ENCODE measurements at places on chromosomes 1 and 21.
A peak's percentile ranks its signal among the peaks of the same experiment; 100 is the strongest.

DNA sequence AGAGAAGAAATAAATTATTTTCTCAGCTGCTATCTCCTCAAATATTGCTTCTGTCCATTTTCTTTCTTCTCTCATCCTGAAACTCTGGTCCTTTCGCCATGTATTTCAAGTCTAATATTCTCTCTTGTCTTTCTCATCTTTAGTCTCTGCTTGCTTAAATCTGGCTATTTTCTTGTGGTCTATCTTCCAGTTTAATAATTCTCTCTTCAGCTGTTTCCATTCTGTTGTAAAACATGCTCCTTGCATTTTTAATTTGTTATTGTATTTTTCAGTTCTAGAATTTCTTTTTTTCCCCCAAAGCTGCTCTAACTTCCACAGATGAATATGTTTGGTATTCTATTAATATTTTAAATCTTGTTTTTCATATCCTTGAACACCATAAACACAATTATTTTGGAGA, 70.1 kb upstream of the TMPRSS2 start:
- DNase-seq: no peak
- no peak overlapping the region for H3K4me3 ChIP-seq
- no peaks in the 10 kb centered on the region for H3K27me3 ChIP-seq
- H3K36me3 ChIP-seq: no peaks in the 10 kb centered on the region

GRCh38 chr1:212315907-212316306, 30.7 kb downstream of the PPP2R5A start:
- no peaks in the 10 kb centered on the region for H3K27me3 ChIP-seq
- H3K27ac ChIP-seq: no peak overlapping the region
- 0 out of 2 replicates have a peak, but pooled peaks cover 4% of the 10 kb centered on the region for H3K4me1 ChIP-seq
- DNase-seq: no peak

DNA sequence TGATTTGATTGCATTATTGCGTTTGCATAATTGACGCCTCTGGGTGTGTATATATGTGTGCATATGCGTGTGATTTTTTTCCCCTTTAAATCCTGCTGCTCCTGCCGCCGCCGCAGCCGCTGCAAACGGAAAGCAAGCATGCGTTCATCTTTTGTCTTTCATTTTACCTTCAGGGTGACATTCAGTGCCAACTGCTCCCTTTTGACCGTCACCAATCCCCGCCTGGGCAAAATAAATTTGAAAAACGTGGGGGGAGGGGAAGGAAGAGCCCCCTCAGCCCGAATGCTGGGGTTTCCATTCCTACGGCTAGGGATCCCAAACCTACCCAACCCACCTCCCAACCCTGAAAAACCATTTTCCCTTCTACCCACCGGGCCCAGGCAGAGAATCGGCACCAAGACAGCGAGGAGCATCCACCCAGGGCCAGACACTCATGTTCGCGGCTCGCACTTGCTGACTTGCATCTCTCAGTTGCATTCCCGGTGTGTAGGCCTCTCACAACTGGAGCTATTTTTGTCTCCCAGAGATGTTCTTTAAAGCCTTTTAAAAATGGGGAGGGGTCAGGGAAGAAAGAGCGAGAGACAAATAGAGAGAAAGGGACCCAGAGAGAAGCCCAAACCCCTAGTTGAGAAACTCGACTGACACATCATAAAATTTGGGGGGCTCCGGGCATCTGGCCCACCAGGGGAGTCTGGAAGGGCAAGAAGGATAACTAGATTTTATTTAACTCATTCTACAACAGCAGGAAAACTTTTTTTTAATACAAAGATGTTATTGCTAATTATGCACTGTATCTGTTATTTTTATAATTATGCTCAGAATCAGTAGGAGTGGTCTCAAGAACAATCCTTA, 367.1 kb upstream of the ESRRG start:
- no peak overlapping the region for H3K27ac ChIP-seq
- peaks cover 33% of the 10 kb centered on the region for H3K27me3 ChIP-seq
- DNase-seq: peak; percentile 43
- H3K36me3 ChIP-seq: no peaks in the 10 kb centered on the region

- H3K4me3 ChIP-seq: no peak overlapping the region
- no peak overlapping the region for H3K27ac ChIP-seq
- H3K4me1 ChIP-seq: peaks cover 3% of the 10 kb centered on the region
- no peak for DNase-seq
- H3K27me3 ChIP-seq: no peaks in the 10 kb centered on the region
- H3K36me3 ChIP-seq: no peaks in the 10 kb centered on the region
These were observed 1.7 kb downstream of the ALDH9A1 start for GRCh38 chr1:165696625-165697100.

- no peak overlapping the region for H3K4me3 ChIP-seq
- DNase-seq: no peak
- H3K27me3 ChIP-seq: no peaks in the 10 kb centered on the region
These were observed 23.7 kb downstream of the CAMK1G start for GRCh38 chr1:209607102-209607794.

DNA sequence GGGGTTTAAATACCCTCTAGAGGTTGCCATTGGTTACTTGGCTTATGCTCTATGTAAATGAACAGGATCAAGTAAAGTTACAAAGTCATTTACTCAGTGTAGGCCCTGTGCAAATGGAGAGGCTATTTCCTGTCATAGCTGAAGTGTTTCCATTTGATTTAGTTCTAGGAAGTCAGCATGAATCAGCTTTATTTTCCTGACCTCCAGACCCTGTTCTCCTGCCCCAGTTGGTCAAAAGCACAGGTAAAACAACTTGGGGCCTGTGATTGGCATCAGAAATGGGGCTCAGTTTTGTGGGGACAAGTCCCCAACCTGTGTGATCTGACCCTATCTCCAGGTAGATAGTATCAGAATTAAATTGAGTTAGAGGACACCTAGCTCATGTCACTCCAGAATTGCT, 239.9 kb downstream of the HHAT start:
- H3K27ac ChIP-seq: no peak overlapping the region
- no peaks in the 10 kb centered on the region for H3K36me3 ChIP-seq
- DNase-seq: no peak
- no peaks in the 10 kb centered on the region for H3K4me1 ChIP-seq

GRCh38 chr1:108082738-108083562, 117.2 kb downstream of the SLC25A24 start:
- no peaks in the 10 kb centered on the region for H3K36me3 ChIP-seq
- DNase-seq: no peak
- no peak overlapping the region for H3K27ac ChIP-seq
- no peaks in the 10 kb centered on the region for H3K27me3 ChIP-seq
- no peaks in the 10 kb centered on the region for H3K4me1 ChIP-seq

GRCh38 chr21:33109574-33110339, 39.8 kb downstream of the OLIG1 start:
- H3K27me3 ChIP-seq: peaks cover 21% of the 10 kb centered on the region
- H3K4me3 ChIP-seq: peak overlapping the region; percentile 44
- DNase-seq: peak; percentile 75
- peaks cover 5% of the 10 kb centered on the region for H3K4me1 ChIP-seq

DNA sequence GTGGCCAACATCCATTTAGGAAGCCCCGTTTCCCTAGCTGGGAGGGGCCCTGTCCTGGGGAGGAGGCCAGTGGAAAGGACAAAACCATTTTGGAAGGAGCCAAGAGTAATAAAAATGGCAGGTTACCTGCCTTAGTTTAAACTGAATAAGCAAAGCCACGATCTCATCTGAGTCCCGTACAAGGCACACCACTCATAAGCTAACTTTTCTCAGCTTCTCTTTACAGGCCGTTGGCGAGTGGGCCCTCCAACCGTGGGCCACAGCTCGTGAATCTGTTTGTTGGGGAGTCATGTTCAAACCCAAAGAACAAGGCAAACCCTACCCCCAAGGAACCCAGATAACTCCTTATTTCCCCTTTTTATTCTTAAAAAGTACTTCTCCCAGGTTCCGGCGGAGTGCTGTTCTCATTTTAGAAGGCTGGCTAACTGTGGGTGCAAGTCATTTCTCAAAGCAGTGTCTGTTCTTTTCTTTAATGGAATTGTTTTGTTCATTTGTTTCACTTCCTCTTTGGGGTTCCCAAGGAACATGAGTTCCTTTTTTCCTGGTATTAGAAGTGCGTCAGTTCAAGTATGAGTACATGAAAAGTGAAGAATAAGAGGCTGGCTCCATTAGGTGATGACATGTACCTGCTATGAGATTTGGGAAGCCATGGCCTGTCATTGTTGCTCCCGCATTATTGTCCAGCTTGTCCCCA, 89.0 kb downstream of the PSMG1 start:
- no peaks in the 10 kb centered on the region for H3K36me3 ChIP-seq
- no peak for DNase-seq
- no peaks in the 10 kb centered on the region for H3K4me1 ChIP-seq
- H3K4me3 ChIP-seq: no peak overlapping the region
- H3K27me3 ChIP-seq: no peaks in the 10 kb centered on the region

DNA sequence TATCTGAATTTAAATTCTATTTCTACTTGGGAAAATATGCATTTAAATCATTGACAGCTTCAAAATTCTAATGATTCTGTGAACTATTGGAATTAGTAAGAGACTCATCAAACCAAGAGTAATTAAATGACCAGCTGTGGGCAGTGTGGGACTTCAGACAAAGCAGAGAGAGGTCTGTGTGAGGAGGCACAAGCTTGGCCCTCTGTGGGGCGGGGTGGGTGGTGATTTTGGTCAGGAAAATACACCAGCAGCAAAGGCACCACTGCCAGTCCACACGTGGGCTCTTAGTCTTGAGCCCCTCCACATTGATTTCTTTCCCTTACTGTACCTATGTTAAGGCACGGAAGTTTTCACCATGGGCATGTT, 39.2 kb upstream of the RAB4A start:
- no peak for DNase-seq
- peaks cover 24% of the 10 kb centered on the region for H3K4me1 ChIP-seq
- no peaks in the 10 kb centered on the region for H3K36me3 ChIP-seq
- H3K27me3 ChIP-seq: no peaks in the 10 kb centered on the region

GRCh38 chr1:207620543-207620893, 24.4 kb upstream of the CR1L start:
- no peak for DNase-seq
- H3K27ac ChIP-seq: no peak overlapping the region
- H3K27me3 ChIP-seq: no peaks in the 10 kb centered on the region
- H3K4me3 ChIP-seq: no peak overlapping the region
- no peaks in the 10 kb centered on the region for H3K36me3 ChIP-seq
- peaks cover 5% of the 10 kb centered on the region for H3K4me1 ChIP-seq

DNA sequence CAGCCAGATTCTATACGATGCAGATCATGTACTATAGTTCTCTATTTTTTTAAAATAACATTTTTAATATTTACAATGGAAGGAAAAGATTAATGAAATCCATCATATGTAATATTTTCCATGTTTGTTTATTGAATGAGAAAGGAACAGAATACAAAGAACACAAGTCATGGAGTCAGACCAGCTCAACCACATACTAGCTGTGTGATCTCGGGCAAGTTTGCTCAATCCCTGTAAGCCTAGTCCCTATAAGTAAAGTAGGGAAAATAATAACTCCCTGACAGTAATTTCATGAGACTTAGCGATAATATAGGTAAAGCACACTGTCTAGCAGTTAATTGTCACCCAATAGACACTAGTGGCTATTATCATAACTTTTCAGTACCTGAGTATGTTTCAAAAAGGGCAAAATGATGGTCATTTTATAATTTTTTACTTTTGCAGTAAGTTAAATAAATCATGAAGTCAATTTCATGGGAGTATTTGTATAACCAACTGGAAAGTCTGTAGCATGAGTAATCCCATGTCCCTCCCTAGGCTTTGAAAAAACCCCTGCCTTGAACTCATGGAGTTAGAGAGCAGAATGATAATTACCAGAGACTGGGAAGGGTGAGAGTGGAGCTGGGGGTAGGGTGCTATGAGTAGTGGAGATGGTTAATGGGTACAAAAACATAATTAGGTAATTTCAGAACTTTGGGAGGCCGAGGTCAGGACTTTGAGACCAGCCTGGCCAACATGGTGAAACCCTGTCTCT, 37.0 kb upstream of the EPS15 start:
- H3K27ac ChIP-seq: no peak overlapping the region
- DNase-seq: no peak
- no peaks in the 10 kb centered on the region for H3K36me3 ChIP-seq
- no peak overlapping the region for H3K4me3 ChIP-seq

DNA sequence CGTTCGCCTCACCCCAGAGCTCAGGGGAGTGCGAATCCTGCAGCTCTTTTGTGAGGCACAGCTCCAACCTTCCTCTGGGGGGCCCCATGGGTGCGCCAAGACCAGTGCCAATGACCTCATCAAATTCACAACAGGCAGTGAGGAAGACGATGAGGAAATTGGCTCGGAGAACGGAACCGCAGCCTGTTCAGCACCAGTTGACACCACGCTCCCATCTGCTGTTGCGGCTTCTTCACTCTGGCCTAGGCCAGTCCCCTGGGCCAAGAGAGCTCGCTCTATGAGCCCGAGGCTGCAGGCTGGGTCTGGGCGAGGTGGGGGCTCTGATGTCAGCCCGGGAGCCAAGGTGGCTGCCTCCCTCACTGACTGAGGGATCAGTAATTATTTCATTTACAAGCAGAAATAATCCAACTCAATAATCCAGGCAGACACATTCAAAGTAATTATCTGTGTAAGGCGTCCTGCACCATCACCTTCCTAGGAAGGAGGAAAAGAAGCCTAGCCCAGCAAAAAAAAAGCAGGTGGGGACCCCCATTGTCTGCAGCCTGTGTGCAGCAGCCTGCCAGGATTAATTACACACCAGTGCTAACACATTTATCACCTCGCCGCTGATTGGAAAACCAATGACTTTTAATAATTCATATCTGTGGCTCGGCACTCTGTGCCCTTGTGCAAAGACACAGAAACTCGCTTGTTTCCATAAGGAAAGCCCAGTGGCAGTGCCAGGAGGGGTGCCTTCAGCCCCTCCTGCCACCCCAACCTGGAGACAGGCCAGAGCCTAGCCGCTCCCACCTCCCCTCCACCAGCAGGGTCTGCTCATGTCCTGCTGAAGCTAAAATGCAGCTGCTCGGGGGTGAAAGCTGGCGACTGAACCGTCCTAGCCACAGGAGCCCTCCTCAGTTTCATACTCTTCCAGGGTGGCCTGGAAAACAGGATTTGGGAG, 1.9 kb downstream of the PLEKHA6 start:
- no peak overlapping the region for H3K27ac ChIP-seq
- peaks cover 5% of the 10 kb centered on the region for H3K27me3 ChIP-seq
- no peaks in the 10 kb centered on the region for H3K36me3 ChIP-seq

GRCh38 chr1:184167352-184167751, 115.8 kb downstream of the TSEN15 start:
- H3K27ac ChIP-seq: no peak overlapping the region
- no peaks in the 10 kb centered on the region for H3K36me3 ChIP-seq
- no peak for DNase-seq
- no peaks in the 10 kb centered on the region for H3K4me1 ChIP-seq
